CD4-positive, alpha-beta T cell treated with Interferon alpha-2 for 1 hour (primary cell): ENCODE measurements at places on chromosomes 6 and 20.

GRCh38 chr20:59159493-59160376 is 3.9 kb upstream of the ZNF831 start:
- DNase-seq = peak; percentile 77

- DNase-seq = no peak
These were observed 174.5 kb upstream of the SNX9 start for GRCh38 chr6:157648561-157648960.

DNA sequence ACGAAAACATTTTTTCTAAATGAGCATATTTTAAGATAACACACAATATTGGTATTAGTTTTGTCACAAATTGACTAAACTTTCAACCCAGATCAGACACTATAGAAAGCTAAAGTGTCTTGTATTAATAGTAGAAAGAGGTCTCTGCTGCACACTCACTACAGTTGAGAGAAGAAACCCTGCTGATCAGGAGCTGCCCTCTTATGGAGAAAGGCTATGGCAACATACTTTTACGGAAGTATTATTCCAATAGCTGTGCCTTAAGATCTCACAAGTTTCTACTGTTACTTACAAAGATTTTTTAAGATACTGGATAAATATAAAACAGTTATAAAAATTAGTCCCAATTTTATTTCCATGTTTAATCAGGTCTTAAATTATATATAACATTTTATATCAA is 155.7 kb downstream of the RIMS1 start:
- DNase-seq = no peak

DNA sequence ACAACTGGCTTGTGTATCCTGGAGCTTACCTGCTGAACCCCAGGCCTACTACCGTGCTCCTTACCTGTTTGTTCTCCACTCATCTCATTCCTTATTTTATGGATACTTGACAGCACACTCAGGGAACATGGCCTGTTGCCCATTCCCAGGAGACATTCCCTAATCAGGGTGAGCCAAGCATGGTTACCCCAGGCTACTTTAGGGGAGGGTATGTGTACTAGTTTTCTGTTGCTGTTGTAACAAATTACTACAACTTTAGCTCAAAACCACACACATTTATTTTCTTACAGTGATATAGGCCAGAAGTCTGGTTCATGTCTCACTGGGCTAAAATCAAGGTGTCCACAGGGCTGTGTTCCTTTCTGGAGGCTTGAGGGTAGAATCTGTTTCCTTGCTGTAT is 15.0 kb upstream of the TRAM2 start:
- no peak for DNase-seq

GRCh38 chr6:167493976-167494697 is 169.3 kb downstream of the TTLL2 start:
- DNase-seq = no peak

- DNase-seq = no peak
These were observed 28.9 kb downstream of the UTRN start for GRCh38 chr6:144314003-144314485.

- no peak for DNase-seq
These were observed 23.1 kb upstream of the TMEM242 start for GRCh38 chr6:157346373-157346772.

GRCh38 chr6:51339108-51339507 is 520.4 kb downstream of the TFAP2B start:
- DNase-seq = no peak

DNA sequence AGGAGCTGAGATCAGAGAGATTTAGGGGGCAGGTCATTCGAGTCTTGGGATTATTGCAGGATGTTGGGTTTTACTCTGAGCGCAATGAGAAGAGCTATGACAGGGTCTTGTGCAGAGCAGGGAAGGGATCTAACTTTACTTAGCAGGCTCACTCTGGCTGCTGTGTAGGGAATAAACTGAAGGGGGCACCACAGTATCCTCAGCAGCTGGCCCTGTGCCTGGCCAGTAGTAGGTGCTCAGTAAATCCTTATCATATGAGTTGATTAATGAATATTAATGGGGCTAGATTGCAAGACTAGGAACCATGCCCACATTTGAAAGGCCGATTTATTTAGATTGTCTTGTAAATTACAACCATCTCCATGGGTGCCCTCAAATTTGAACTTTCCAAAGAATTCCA is 4.6 kb upstream of the MDGA1 start:
- no peak for DNase-seq

GRCh38 chr20:34709831-34710567 is 5.9 kb downstream of the TP53INP2 start:
- no peak for DNase-seq
